Ascending aorta (tissue), 2 donors: ENCODE measurements at places on chromosomes 13 and 19.

- DNase-seq: no peak
Measured at GRCh38 chr13:101341464-101341863, 74.8 kb downstream of the NALCN start.

GRCh38 chr13:25901460-25902376 lies 150.1 kb downstream of the SHISA2 start:
- DNase-seq: no peak

DNA sequence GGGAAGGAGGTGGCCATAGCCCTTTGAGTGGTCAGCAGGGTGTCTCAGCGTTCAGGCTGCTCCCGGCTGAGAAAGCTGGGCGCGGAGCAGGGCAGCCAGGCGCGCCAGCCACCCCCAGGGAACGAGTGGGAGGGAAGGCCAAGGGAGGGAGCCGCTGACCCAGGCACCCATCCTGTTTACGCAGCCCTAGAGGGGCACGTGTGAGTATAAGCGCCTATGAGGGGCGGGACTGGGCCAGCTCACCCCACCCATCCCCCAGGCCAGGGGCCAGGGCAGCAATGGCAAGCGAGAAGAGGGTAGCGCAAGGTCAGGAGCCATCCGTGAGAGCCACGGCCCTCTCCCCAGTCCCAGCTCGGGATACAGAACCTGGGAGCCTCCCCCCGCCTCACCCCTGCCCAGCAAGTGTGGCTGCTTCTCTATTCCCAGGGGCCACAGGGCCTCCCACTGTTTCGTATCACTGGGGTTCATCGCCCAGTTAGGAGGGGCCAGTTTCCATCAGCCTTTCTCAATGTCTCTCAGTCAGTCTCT lies 897 bp upstream of the DMKN start:
- no peak for DNase-seq

GRCh38 chr13:60646620-60647019 lies 249.6 kb downstream of the TDRD3 start:
- no peak for DNase-seq

DNA sequence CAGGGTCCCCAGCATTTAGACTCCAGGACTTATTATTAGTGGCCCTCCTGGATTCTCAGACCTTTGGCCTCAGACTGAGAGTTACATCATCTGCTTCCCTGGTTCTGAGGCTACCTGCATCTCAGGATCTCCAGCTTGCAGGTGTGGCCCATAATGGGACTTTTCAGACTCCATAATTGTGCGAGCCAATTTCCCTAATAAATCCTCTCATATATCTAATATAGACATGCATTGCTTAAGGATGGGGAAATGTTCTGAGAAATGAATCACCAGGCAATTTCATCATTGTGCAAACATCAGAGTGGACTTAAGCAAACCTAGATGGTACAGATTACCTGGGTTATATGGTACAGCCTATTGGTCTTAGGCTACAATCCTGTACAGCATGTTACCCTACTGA lies 116.5 kb upstream of the FBXL3 start:
- no peak for DNase-seq
